ENCODE measurements at places on chromosomes 2 and 18. TPM values are rescaled to one million over a fixed set of nuclear protein-coding genes. Genes with fewer than 3 reads are reported as not detected.

Gene CYS1
- total RNA-seq = 0.99 TPM

DNA sequence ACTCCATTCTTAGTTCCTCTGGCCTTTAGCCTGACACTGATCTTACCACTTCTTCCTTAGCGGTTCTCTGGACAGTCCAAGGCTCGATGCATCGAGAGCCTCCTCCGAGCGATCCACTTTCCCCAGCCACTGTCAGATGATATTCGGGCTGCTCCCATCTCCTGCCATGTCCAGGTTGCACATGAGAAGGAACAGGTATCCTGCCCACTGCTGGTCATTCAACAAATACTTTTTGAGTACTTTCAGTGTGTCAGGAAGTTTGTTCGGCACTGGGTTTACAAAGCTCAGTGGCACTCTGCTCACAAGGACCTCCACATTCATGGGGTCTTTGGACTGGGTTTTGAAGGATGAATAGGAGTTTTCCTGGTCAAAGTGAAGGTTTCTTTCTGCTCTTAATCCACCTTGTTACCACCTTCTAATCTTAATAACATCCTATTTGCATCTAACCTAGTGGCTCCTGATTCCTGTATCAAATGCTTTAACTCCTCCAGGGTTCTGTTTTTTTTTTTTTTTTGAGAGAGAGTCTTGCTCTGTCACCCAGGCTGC lies 25.8 kb downstream of the GCKR start:
- no peaks in the 10 kb centered on the region for H3K27me3 ChIP-seq
- H3K27ac ChIP-seq = no peak overlapping the region

GRCh38 chr2:11753886-11754699 lies 7.7 kb downstream of the LPIN1 start:
- DNase-seq = no peak
- H3K4me1 ChIP-seq = peaks cover 18% of the 10 kb centered on the region
- no peak overlapping the region for H3K4me3 ChIP-seq
- no peaks in the 10 kb centered on the region for H3K27me3 ChIP-seq
- no peaks in the 10 kb centered on the region for H3K36me3 ChIP-seq
- peak overlapping the region; percentile 52 for H3K27ac ChIP-seq

GRCh38 chr18:35519148-35519899 lies 21.6 kb upstream of the INO80C start:
- H3K27me3 ChIP-seq = no peaks in the 10 kb centered on the region
- no peak for DNase-seq
- no peak overlapping the region for H3K27ac ChIP-seq
- no peak overlapping the region for H3K4me3 ChIP-seq
- no peaks in the 10 kb centered on the region for H3K36me3 ChIP-seq

Gene KCNG2
- not detected for total RNA-seq

Gene AFTPH
- 20.0 TPM for total RNA-seq

Gene DES
- 1.2 TPM for total RNA-seq

DNA sequence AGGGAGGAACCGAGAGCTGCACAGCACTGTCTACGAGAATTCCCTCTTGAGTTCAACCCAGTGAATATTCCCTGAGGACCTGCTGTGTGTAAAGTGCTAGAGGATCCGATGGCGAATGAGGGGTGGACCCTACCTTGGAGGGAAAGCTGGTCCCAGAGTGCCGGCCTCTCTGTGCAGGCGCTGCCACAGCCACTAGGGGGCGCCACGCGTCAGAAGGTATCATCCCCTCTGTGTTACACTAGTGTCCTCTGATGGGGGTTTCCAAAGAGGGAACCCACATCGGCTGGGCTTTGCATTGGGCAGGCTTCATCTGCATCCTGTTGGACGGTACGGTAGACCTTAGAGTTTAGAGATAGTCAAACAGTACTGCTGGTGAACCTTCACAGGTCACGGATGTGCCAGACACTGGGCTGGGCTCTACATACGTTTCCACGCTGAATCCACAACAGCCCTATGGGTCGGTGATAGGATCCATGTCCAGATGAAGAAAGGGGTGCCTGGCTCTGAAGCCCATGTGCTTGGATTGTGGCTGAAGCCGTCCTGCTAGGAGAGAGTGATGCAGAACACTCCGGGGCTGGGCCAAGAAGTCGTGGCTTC lies 39.0 kb downstream of the COA5 start:
- no peak overlapping the region for H3K27ac ChIP-seq
- no peaks in the 10 kb centered on the region for H3K27me3 ChIP-seq
- DNase-seq = no peak

- H3K27me3 ChIP-seq = no peaks in the 10 kb centered on the region
- no peak overlapping the region for H3K4me3 ChIP-seq
- no peak overlapping the region for H3K27ac ChIP-seq
These were observed 2.6 kb downstream of the DSC2 start for GRCh38 chr18:31099450-31100230.
